Prostate gland (tissue), 2 donors: ENCODE measurements at places on chromosomes 4 and X.

DNA sequence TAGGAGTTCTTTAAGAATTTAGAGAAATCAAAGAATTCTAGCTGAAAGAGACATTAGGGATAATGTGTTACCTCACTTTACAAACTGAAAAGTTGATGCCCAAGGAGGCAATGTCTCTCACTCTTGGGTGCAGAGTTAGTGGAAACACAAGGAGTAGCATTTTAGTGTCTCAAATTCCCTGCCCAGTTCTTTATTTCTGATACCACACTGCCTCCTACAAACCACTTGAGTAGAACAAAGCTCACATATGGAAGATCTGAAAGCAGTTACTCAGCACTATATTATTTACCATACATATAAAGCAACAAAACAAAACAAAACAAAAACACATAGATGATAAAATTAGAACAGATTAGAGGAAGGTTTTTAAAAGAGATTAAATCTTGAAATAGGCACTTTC lies 124.2 kb downstream of the REELD1 start:
- no peak for DNase-seq

DNA sequence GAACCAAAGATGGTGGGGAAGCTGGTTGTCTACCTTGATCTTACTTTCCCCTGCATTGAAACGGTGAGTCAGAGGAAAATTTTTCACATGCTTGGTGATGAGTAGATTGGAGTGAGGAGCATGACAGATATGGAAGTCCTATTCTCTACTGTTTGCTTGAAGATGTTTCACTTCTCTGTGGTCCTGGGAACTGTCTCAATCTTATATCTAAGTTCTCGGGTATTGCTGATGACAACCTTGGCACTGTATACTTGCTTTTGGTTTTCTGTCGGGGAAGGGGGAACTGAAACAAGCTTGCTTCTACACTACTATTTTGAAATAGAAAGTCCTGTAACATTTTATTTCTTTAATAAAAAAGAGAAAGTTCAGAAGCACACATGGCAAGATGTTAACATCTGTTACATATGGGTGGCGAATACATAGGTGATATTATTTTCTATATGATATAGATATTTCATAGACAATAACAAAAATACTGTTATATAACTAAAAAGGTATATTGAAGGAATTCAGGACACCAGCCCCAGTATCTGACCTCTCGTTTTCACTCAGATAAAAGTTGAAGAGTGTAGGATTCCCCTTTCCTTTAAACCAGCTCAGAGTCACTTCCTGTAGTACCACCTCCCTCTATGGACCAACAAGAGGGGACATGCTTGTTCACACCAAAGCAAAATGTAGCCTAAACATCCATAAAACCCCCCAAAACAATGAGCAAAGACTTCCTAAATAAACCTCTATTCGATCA lies 88.8 kb downstream of the FMR1NB start:
- no peak for DNase-seq

DNA sequence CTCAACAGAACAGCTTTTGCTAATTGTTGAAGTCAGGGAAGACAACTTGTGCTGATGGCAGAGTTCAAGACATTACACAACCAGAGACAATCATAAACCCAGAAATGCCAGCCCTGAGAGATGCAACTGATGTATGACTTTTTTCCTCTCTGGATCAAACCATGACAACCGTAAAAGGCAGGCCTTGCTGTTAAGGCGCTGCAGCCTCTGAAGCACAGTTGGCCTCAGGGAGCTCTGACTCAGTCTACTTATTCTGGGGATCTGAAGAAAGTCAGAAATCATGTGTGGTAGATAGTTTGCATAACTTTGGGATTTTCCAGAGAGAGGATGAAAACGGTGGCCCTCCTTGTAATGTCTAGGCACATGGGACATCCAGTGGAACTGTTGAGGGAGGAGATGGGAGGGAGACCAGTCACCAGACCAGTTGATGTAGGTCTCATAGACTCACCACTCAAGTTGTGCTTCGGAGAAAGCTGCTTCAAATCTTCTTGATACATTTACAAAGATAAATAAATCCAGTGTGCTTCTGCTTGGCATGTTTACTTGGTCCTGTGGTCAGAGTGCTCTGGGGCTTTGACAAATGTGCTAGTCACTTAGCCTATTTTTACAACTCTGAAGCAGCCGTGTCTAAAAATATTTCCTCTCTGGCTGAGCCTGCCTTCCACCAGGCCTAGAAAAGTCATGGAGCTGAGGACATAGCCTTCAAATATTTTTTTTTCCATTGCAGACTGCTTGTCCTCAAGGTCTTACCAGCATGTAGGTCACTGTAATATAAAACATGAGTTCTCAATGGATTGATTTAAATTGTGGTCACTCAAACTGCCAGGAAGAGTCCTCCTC lies 7.5 kb downstream of the HADH start:
- DNase-seq = no peak

DNA sequence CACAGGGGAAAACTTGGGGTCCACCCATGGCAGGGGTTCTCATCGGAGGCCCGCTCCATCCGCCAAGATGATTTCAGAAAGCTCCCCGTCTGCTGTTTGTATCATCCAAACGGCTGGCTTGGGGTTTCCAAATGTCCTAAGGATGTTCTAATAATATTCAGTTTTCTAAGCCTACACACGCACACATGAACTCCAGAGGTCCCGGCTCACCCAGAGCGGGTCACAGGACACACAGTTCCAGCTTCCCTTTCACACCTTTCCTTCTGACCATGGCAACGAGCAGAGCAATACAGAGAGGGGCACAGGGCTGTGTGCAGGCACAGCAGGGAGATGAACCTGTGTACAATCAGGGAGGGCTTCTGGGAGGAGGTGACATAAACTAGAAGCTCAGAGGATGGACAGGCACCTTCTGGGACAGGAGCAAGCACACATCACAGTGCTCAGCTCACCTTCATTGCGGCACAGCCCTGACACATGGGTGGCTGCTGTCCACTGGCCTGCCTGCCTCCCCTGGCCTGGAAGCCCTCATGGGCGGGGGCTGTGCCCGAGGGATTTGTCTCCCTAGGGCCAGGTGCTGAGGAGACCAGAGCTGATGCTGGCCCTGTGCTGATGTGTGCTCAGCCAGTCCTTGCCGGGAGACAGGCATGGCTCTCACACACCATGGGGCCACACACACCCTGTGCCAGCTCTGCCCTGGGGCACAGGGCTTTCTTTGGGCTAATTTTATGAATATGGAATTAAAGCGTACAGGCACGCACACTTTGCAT lies 44.8 kb downstream of the ABLIM2 start:
- DNase-seq = no peak

DNA sequence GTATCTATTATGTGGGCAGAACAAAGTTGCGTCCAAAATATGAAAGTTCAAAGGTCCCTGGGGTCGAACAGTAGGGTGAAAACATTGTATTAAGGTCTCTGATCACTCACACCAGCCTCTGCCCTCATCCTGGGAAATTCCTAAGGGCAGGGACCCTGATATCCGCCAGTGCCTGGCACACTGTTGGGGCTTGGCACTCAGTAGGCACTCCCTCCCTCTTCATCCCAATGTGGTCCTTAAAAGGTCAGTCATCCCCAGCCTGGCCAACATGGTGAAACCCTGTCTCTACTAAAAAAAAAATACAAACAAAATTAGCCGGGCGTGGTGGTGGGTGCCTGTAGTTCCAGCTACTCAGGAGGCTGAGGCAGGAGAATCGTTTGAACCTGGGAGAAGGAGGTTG lies 6.3 kb downstream of the NDUFB11 start:
- DNase-seq = no peak

DNA sequence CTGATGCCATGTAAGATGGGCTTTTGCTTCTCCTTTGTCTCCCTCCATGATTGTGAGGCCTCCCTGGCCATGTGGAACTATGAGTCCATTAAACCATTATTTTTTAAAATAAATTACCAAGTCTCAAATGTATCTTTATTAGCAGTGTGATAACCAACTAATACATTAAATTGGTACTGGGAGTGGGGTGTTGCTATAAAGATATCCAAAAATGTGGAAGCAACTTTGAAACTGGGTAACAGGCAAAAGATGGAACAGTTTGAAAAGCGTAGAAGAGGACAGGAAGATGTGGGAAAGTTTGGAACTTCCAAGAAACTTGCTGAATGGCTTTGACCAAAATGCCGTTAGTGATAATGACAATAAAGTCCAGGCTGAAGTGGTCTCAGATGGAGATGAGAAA lies 526.7 kb downstream of the SH3BGRL start:
- DNase-seq = no peak

DNA sequence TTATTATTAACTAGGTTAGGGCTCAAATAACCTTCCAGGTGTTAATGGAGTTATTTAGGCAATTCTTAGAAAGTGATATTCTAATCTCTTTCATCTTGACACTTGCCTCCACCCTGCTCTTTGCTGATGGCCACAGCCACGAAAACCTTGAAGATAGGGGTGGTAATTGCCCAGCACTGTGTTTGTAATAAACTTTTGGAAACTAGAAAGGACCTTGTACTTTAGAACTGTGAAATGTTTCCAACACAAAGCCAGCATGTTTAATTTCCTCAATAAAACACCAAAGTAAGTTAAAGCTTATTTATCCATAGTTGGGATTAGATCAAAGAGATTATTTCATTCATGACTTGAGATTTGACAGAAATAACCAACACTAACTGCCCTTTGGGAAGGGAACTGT lies 78.3 kb downstream of the MAOA start:
- DNase-seq = no peak

- DNase-seq = no peak
These were observed 394.1 kb downstream of the KCNIP4 start for GRCh38 chr4:21554500-21554899.

- no peak for DNase-seq
These were observed 233.8 kb downstream of the FRMPD4 start for GRCh38 chrX:12372111-12372510.

GRCh38 chrX:107971636-107972035 lies 10.5 kb downstream of the TEX13B start:
- no peak for DNase-seq

DNA sequence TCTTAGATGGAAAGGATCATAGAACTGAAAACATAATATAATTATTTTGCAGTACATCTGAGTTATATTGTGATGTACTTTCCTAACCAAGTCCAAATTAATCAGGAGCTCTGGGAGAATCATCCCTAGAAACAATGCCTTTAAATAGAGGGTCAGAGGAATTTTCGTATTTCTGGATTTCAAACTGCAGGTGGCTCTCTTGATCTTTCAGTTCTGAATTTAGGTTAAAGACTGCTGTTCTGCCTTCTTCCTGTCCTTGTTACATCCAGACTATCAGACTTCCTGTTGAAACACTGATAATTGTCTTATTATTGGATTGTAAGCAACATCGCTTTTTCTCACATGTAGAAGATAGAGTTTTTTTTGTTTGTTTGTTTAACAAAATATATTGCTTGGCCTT lies 142.7 kb downstream of the RPA4 start:
- DNase-seq = no peak

DNA sequence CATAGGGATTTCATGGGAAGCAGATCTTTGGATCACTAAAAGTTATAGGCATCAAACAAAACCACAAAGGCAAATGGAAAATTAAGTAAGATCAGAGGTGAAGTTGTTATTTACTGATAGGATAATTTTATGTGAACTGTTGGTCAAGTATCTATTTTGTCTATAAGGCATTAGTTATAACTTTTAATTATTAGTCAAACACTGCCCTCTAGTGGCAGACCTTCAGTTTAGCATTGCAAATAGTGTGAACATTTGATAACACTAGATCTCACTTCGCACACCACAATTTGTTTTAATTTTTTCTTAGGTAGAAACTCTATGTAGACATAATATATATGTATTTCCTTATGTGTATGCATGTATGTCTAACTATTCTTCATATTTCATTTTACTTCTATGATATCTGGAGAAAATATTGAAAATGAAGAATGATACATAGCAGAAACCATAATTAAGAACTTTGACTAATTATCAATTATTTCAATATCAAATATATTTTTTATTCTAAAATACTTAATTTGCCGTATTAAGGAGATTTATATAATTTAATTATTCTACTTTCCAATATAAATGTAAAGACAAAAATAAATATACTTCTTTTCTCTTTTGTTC lies 214.5 kb upstream of the TACR3 start:
- peak; percentile 10 for DNase-seq

DNA sequence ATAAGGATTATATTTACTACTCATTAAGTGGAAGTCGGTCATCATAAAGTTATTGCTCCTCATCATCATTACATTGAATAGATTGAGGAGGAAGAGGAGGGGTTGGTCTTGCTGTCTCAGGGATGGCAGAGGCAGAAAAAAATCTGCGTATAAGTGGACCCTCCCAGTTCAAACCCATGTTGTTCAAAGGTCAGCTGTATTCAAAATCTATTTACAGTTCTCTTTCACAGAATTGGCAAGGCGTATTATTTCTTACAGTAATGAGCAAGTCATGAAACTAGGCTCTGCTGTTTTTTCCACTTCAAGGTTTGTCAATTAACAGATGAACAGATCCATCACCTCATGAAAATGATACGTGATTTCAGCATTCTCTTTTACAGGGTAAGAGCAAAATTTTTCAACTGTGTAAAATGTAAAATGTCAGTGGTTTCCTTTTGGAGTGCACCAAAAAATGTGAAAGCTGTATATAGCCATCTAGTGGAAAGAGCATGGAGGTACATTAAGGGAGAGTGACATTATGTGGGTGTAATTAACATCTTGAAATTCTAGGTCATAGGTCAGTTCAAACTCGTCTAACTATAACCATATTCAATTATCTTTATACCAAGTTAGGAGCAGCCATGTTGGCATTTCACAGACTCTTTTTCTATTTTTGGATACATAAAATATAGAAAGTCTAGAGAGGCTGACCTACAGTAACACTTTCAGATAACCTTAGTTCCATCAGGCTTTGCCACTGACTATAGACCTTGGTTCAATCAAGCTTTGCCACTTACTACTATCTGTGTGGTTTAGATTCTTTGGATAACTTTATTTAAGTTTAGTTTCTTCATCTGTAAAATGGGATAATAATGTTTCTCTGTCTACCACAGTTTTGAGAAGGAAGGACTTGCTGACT lies 30.1 kb downstream of the NEIL3 start:
- DNase-seq = no peak

DNA sequence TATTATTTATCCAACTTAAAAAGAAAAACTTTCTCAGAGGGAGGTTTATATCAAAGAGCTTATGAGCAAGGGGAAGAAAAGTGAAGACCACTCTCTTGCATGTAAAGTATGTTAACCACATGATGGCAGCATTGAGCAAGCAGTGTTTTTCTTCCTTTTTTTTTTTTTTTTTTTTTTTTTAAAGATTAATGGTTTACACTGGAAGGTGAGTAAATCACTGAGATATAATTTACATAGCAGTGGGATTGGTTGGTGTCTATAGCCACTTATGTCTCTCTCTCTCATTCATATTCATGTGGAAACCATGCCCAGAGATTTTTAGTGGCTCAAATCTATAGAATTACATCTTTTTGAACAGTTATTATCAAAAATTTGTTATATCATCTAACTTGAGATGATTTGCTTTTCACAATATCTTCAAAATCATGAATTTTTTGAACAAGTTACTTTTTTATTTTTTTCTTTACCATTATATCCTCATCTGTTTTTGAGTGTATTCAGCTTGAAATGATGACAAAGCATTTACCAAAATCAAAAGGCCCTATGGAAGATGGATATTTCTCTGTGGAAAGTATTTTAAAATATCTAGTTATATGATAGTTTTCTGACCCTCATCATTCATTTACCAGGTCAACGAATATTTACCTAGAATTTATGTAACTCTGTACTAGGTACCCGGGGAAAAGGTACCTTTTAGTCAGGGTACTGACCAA lies 31.6 kb downstream of the MTHFD2L start:
- no peak for DNase-seq
